ENCODE measurements at places on chromosomes 5 and 9.

- no peak for DNase-seq
These were observed 20.1 kb upstream of the MARCHF6 start for GRCh38 chr5:10333154-10334006.

DNA sequence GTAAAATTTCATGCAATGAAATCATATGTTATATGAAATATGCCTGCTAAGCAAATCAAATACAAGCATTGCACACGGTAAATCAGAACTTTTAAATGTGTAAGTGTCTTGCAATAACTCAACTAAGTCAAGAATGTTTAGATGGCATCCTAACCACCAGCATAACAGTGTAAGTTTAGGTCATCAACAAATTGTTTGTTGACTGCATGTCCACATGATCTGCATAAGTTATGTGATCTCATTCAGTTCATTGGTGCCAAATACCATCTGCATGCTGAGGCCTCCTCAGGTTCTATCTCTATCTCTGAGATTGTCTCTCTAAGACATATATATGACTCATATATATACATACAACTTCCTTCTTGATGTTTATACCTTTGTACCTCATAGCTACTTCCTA lies 159.6 kb upstream of the STK32A start:
- DNase-seq, result no peak

DNA sequence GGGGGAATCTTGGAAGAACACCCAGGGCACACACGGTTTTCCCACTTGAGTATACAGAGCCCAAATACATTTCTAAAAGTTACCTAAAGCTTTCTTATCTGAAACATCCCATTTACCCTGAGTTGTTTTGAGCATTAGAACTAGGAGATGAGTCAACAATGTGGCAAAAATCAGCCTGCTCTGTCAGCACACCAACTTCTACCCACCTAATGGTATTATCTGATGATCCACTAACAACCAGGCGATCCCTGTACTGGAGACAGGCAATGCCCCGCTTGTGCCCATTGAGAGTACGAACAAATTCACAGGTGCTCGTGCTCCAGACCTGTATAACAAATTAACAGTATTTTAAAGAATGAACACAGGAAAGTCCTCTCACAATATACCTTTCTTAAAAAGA lies 87.0 kb downstream of the SMIM23 start:
- DNase-seq, result no peak

GRCh38 chr5:39194466-39195136 lies 24.8 kb downstream of the FYB1 start:
- DNase-seq, result no peak
